SJSA1 (cell line): ENCODE measurements at places on chromosomes 7 and 10. TPM values are rescaled to one million over a fixed set of nuclear protein-coding genes. Genes with fewer than 3 reads are reported as not detected.

DNA sequence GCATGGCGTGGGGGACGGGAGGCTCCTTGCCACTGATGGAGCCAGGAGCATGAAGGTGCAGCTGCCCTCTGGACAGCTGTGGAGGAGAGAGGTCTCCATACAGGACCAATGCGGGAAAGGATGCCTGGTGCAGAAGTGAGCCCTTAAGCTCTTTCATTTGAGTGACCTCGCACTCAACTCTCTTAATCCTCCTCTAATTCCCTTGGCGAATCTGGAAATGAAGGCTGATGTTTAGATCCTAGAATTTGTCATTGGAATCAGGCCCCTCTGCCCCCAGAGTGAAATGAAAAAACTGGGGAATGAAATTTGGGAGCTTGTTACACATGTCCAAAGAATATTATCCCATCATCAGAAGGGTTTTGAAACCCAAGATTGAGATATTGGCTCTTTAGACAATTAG is 639.5 kb downstream of the LRMDA start:
- no peak for DNase-seq

DNA sequence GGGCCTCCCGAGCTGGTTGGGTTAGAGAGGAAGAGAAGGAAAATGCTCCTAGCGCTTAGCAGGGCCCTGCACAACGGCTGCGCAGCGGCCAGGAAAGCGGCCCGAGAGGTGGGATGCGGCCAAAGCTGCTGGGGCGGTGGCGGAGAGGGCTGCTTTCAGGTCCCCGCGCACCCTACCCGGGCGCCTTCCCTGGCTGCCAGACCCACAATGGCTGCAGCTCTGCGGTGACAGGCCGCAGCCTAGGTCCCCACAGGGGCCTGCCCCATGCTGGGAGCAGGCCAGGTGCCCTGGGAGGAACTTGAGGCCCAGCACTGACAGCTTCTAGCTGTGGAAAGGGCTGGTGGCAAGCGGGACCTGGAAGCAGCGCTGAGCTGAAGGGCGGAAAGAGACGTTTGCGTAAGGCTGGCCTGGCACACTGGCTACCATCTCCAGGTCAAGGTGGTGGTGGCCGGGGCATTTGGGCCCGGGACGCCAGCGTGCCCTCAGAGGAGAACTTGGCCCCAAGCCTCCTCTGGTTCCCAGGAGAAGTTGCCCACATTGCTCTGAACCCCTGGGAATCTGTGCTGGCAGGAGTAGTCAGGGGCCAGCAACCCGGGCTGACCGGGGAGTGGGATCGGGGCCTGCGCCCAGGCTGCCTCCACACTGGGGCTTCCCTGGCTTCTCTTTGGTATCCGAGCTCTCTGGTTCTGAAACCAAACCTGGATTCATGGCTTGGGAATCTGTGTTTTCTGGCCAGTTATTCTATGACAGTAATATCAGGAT is 72.9 kb upstream of the ZNF804B start:
- DNase-seq: no peak

- no peak for DNase-seq
These were observed 29.2 kb upstream of the ELOVL3 start for GRCh38 chr10:102196893-102197292.

GRCh38 chr7:92695308-92696261 is 105.4 kb upstream of the FAM133B start:
- DNase-seq: peak; percentile 92

GRCh38 chr7:24781106-24781505 is 23.8 kb upstream of the GSDME start:
- DNase-seq: no peak

DNA sequence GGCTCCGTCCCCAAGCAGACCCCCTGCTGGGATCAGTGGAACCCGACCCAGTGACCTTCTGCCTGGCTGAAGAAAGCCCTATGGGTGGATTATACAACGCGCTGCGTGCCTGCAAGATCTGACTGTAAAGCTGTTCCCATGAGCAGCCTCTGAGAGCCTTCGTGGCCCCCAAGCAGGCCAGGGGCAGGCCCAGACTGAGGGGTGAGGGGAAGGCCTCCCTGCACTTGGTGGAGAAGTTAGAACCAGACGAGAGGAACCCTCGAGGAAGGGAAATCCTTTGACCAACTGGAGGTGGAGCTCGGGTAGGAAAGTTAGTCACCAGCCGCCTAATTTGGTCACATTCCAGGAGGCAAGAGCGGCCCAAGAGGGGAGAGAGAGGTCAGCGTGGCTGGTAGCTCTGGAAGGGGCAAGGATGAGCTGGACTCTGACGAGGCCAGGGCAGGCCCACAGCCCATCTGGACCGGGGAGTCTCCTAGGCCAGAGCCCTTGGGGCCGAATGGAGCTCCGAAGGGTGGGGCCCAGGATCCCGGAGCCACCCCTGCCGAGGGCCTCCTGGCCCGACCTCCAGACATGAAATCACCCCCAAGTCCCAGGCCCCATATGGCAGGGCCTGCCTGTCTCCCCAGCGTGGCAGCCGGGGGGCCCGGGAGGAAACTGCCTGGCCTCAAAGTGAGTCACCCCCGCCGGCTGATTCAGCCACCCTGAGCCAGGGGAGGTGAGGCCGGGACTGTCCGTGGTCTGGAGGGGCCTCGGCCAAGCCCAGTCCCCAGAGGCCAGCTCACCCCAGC is 23.3 kb upstream of the PDGFA start:
- DNase-seq: peak; percentile 90

GRCh38 chr10:120715171-120715570 is 136.0 kb upstream of the WDR11 start:
- DNase-seq: no peak

DNA sequence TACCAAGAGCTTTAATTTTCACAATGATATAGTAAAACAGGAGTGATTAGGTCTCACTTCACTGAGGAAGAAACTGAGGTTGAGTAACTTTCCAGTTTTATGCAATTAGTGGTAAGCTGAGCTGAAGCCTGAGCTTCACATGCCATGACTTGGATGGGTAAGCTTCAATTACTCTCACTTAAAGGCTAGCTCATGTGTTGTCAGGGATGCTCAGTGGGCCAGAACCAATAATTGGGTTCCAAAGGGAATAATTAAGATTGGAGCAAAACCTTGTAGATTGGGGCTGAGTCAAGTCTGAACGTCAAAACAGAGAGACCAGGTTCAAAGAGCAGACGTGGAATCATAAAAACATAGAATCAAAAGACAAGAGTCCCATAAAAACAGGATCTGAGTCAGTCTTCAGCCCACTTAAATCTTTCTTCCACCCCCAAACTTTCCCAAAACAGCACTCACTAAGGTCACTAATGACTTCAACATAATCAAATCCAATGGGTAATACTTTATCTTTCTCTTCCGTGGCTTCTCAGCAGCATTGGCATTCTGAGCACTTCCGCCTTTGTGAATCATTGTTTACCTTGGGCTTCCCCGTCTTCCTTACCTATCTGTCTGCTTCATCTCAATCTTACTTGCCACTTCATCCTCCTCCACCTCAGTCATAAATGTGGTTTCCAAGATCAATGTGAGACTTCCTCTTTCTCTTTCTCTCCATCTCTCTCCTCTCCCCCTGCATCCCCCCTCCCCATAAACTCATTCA is 23.0 kb upstream of the EGFR start:
- DNase-seq: peak; percentile 54

DNA sequence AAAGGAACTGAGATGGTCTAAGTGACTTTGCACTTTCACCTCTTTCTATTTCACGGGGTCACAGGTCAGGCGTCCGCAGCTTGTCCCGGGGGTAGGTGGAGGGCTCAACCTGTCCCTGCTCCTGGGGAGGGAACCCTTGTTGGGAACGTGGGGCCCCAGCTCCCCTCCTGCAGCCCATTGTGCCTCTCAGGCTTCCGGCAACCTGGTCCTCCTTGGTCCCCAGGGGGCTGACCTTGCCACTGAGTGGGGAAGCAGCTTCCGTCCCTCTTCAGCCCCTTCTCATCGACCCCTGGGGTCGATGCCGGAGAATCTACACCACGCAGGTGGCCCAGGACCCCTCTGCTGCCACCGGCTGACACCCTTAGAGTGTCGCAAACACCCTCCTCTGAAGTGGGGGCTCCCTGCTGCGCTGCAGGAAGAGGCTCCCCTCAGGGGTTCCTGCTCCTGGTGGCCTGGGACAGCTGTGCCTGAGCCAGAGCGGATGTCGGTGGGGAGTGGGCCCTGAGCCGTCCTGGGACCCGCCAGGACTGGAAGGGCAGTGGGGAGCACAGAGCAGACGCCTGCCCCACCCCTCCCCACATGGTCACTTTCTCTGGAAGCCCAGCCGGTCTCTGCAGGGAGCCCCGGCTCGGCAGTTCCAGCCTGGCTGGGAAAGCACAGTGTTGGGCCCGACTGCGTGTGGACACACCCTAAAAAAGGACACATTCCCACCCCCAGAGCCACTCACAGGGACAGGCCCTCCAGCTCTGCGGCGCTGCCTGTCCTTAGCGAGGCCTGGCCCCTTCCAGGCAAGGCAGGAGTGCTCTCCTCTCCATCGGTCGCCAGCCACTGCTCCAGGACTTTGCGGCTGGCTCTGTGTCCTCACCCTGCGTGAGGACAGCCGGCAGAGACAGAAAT is 357.5 kb upstream of the SHH start:
- no peak for DNase-seq

DNA sequence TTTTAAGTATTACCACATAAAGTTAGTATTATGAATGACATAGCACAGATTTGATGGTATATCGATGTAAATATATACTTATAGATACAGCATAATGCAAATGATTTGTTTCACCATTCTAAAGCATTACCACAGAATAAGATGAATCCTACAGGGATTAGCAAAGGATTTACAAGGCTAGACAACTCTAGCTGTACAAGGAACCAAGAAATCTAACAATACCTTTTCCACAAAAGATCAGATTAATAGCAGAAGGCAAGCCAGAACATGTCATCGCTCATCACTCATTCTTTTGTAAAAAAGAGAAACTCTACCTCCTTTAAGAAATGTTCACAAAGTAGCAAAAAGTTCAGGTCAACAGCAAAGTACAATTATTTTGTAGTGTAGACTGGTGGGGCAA is 105.1 kb upstream of the ANK3 start:
- no peak for DNase-seq

DNA sequence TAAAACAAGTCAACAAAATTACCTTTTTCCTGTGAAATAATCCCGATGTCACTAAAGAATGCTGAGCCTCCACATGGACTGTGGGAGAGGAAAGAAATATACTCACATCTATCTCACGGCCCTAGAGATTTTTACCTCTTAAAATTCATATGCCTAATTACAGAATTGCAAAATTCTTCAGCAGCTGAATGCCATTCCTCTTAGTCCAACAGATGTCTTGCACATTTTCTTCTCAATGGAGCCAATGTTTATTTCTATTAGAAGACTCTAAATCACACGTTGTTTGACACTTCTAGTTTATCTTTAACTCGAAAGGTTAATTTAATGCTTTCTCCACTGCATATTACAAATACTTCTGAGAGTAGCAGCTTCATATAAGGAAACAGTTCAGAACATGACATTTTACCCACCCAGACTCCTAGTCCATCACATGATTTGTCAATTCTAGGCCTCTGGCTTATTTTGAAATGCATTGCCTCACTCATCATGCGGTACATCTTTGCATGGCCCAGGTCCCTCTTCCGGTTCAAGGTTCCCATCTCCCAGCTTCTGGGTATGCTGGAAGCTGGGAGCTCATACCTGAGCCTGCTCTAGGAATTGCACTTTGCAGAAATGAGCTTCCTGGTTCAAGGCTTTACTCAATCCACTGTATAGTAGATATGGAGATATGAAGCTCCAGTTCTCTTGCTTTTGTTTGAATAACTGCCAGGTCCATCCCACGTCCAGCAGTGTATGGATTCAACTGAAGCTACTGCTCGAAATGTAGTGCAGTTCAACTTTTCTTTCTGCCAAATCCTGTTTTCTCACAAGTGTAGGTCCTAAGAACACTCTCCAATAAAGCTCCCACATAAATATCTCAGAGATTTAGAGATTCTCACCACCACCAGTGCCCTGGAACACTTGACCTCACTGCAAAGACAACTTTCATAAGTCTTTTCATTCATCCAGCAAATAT is 306.2 kb downstream of the GPR37 start:
- DNase-seq: peak; percentile 38

- no peak for DNase-seq
These were observed 25.7 kb upstream of the CDK14 start for GRCh38 chr7:90570373-90570959.

- no peak for DNase-seq
These were observed 1.8 kb downstream of the TSC22D4 start for GRCh38 chr7:100476903-100477870.

- no peak for DNase-seq
These were observed 36.0 kb downstream of the PALD1 start for GRCh38 chr10:70514591-70514990.

GRCh38 chr10:108465871-108466641 is 1301.5 kb upstream of the SORCS1 start:
- DNase-seq: no peak

DNA sequence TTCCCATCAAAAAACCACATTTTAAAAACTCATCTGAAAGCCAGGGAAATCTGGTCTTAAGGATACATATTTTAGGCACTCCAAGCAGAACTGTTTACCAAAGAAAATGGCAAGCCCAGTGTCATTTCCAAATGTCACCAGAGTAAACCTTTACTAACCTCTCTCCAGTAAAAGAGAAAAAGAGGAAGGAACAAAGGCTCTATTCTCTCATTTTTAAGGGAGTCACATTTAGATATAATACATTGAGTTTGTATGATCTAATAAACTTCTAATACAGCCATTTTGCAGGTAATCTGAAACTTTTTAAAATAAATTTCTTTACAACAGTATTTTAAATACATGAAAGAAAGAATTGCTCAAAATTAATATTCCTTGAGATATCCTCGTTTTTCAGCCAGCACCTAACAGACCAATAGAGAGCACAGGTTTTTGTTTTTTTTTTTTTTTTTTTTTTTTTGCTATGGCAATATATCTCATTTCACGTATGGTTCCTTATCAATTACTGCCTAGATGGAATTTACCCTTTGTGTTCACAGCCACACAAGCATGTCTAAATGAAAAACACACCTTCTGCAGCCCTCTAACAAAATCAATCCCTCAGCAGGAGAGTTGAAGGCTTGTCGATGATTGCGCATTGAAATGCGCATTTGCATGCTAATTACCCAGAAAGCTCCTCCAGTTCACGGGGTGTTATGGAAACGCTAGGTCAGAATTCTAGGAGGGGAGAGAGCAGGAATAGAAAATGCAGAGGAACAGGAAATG is 39.8 kb upstream of the MSRB2 start:
- no peak for DNase-seq

GRCh38 chr10:119139464-119140067 is 25.9 kb downstream of the SFXN4 start:
- peak; percentile 56 for DNase-seq

DNA sequence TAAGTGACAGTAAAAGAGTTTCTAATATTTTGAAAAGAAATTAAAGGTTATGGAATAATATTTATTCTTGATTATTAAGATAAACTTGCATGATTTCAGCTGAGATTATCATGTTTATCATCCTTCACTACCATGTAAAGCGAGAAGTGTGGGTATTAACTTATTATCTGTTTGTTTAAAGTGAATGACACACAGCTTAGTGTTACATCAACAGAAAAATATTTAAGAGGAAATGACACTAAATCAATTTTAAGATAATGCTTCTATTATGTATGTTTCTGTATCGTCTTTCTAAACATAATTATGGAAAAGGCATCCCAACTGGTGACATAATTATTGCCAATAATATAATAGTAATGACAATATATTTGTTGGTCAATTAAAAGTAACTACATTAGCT is 213.1 kb downstream of the PCDH15 start:
- no peak for DNase-seq

Gene GRID1
- total RNA-seq: 0.05 TPM in 1 of 2 replicates, not detected in the other

Gene RGS10
- total RNA-seq: 9.7 and 27.7 TPM in 2 replicates

Gene FFAR4
- total RNA-seq: not detected in 2 replicates

Gene CHAT
- not detected in 2 replicates for total RNA-seq

Gene SUN3
- 17.0 and 24.4 TPM in 2 replicates for total RNA-seq

Gene CRTAC1
- not detected in 2 replicates for total RNA-seq

Gene AGAP5
- 0.81 and 3.2 TPM in 2 replicates for total RNA-seq

Gene ACSM6
- total RNA-seq: not detected in 2 replicates

Gene RAB19
- total RNA-seq: not detected in 2 replicates

Gene PRR15
- total RNA-seq: not detected in 2 replicates
